ENCODE measurements at places on chromosomes 3 and 15.

GRCh38 chr3:43260412-43260811 lies 25.9 kb upstream of the SNRK start:
- DNase-seq, result peak; percentile 8

GRCh38 chr3:5190147-5190791 lies 2.8 kb downstream of the EDEM1 start:
- DNase-seq, result no peak

DNA sequence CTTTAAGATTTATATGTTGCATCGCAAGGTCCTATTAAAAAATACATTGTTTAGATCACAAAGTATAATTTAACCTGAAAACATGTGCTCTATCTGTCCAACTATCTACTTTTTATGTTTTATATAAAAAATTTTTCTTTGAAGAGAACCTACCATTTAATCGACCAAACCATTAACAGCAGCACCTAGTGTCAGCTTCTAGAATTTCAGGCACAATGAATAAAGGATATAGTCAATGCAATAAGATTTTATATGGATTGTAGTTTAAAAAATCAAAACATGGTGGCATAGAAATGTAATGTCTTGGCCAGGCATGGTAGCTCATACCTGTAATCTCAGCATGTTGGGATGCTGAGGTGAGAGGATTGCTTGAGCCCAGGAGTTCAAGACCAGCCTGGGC lies 313.7 kb downstream of the GAP43 start:
- no peak for DNase-seq

- DNase-seq, result no peak
These were observed 195.9 kb downstream of the TP63 start for GRCh38 chr3:189827108-189827507.

GRCh38 chr3:71376503-71376902 lies 207.0 kb downstream of the FOXP1 start:
- DNase-seq, result no peak

- no peak for DNase-seq
These were observed 617.4 kb downstream of the SI start for GRCh38 chr3:164460851-164461250.

GRCh38 chr15:61794276-61794675 lies 266.0 kb downstream of the VPS13C start:
- no peak for DNase-seq

DNA sequence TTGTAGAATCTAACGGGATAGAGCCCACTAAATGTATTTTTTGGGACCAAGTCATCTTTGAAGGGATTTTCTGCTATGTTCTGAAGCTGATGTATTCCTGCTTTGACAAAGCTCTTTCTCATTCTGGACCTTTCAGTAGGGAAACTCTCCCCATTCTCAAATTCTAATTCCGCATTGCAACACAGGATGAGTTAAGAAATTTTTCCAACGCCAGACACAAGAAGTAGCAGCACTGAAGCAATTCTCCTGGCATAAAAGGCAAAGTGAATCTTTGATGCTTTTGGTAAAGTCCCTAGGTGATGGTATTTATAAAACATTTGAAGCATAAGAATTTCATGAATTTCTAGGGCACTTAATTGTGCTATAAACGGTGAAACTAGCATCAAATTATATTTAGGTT lies 76.8 kb downstream of the ZPLD1 start:
- no peak for DNase-seq

- no peak for DNase-seq
These were observed 109.2 kb downstream of the ASB7 start for GRCh38 chr15:100711516-100712021.

DNA sequence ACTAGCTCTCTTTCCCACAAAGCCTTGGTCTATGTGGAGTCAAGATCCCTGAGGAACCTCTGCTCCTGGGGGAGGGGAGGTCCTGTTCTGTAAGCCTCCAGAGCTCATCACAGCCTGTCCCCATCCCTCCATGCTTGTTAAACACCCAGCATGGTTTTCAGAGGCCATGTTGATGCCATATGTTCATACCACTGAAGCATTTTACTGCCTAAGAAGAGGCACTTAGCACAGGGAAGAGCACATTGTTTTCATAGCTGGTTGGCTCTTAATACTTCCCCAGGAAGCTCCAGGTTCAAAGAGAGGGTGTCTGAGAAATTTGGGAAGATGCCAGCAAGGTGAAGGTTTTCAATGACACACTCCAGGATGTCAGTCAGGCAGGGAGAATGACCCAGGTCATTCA lies 25.6 kb downstream of the CPNE4 start:
- DNase-seq, result no peak

GRCh38 chr3:85228966-85229365 lies 270.2 kb downstream of the CADM2 start:
- DNase-seq, result no peak

GRCh38 chr15:90002428-90002844 lies 1.3 kb downstream of the ZNF710 start:
- peak; percentile 64 for DNase-seq

GRCh38 chr3:62911526-62911925 lies 36.3 kb upstream of the CADPS start:
- no peak for DNase-seq

- DNase-seq, result peak; percentile 22
These were observed 24.9 kb downstream of the VPS13C start for GRCh38 chr15:62035256-62035924.

GRCh38 chr3:127632035-127632820 lies 3.2 kb downstream of the PODXL2 start:
- no peak for DNase-seq
